ENCODE measurements at places on chromosomes 16 and 17. TPM values are rescaled to one million over a fixed set of nuclear protein-coding genes. Genes with fewer than 3 reads are reported as not detected.

DNA sequence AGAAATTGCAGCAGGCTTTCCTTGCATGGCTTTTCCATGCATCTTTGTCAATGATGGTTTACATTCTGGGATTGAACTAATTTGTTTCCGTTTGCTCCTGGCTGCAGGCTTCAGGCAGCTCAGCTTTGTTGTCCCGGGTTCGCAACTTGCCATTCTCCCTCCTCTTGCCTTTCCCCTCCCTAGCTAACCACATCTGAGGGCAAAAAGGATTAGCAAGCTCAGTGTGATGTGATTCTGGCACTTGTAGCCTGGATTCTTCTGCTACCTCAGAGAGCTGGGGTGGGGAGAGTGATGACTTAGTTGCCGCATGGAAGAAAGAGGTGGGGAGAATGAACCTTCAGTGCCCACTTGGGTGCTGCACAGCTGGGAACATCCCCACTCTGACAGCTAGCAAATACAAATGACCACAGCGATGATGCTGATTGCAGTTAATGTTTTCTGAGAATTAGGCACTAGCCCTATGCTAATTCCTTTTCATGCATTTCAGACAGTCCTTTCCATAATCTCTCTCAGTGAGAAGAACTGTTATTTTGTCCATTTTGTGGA is 120.2 kb upstream of the SALL1 start:
- no peak for ATAC-seq

GRCh38 chr16:14405611-14406537 is 224.2 kb downstream of the PARN start:
- peak; percentile 38 for ATAC-seq

DNA sequence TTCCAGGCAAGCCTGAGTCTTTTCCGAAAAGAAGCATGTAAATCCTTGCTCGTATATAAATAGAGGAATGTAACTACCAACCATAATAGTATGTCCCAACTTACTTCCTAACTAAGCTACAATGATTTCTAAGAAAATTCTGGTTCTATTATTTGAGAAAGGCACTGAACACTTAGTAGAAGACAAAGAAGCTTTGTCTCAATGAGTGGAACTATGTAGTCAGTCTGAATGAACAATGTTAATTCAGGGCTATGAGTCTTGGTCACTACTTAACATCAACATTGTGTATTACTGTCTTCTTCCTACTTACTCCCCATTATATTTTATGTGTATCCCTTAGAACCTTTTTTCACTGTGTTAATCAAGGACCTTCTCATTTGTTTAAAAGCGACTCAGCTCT is 206.0 kb downstream of the CYB561 start:
- no peak for ATAC-seq

- ATAC-seq = no peak
Measured at GRCh38 chr17:77802811-77803220, 155.7 kb upstream of the TNRC6C start.

DNA sequence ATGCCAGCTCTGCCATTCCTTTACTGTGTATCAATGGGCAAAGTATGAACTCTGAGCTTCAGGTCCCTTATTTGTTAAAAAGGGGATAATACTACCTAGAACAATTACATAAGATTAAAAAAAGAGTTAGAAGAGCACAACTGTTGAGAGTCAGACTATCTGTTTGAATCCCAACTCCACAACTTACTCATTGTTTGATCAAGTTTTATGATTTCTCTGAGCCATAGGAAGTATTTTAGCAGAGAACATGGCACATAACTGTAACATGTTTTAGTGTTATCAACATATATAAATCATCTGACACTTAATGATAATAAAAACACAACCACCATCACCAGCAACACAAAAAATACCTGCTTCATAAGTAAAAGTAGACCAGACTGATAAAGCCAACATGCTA is 421.3 kb downstream of the ZFHX3 start:
- no peak for ATAC-seq

- ATAC-seq = no peak
Measured at GRCh38 chr16:8679151-8679550, 4.7 kb downstream of the ABAT start.

GRCh38 chr17:80826955-80827645 is 164.5 kb upstream of the CHMP6 start:
- peak; percentile 77 for ATAC-seq

DNA sequence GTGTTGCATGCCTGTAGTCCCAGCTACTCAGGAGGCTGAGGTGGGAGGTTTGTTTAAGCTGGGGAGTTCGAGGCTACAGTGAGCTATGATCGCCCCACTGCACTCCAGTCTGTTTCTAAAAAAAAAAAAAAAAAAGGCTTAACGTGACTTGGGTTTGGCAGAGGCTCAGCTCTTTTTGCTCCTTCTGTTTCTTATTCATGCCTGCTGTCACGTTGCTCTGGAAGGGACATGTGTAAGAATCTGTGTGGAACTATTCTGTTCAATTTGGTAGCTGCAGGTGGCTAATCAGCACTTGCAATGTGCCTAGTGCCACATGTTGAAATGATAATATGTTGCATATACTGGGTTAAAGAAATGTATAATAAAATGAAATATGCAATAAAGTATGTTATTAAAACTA is 20.9 kb upstream of the SYT17 start:
- no peak for ATAC-seq

- ATAC-seq = no peak
Measured at GRCh38 chr17:31357839-31358394, 33.6 kb upstream of the RAB11FIP4 start.

- no peak for ATAC-seq
Measured at GRCh38 chr17:38358586-38359513, 7.2 kb downstream of the SOCS7 start.

- ATAC-seq = no peak
Measured at GRCh38 chr16:84234321-84235241, 5.2 kb downstream of the KCNG4 start.

- no peak for ATAC-seq
Measured at GRCh38 chr16:49344401-49344800, 29.2 kb upstream of the C16orf78 start.

- peak; percentile 41 for ATAC-seq
Measured at GRCh38 chr17:40122136-40122998, 596 bp downstream of the MSL1 start.

GRCh38 chr16:56700195-56700594 is 17.9 kb downstream of the MT1X start:
- ATAC-seq = no peak

- no peak for ATAC-seq
Measured at GRCh38 chr17:73064084-73064938, 28.2 kb downstream of the SLC39A11 start.

DNA sequence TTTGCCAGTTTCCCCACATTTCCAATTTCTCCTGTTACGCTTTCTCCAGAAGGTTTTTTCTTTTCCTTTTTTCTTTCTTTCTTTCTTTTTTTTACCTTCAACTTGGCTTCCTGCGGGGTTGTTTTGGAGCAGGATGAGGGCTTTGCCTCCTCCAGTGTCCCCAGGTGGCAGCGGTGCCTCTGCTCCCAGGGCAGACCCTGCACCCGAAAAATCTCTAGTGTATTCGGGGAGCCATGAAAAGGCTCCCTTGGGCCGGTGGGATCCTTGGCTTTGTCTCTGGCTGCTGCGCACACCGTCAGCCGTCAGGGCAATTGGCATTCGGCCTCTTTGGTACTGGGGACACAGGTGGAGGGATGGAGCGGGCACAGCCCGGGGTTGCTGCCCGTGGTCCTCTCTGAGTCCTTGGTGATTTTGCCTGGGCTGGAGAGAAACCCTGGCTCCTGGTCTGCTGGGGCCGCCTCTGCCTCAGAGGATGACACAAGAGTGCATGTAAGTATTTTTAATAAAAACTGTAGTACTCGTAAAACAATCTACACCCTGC is 846 bp downstream of the ITGB3 start:
- no peak for ATAC-seq

DNA sequence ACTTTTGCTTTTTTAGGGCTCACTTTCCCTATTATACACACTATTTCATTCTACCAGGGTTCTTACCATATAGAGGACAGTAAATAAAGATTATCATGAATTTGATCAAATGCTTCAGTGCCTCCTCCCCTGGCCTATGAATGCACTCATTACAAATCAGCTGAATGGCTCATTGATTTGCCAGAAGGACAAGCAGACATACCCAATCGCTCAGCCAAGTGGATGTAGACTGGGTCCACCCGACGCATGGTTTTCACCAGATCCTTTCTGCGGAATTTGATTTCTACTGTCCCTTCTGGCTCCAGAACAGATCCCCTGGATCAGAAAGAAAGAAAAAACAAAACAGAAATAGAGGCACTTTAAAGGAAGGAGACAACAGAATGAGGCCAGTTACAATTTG is 162.6 kb downstream of the AATF start:
- no peak for ATAC-seq

GRCh38 chr16:49599704-49600103 is 226.1 kb downstream of the C16orf78 start:
- ATAC-seq = no peak

GRCh38 chr16:82758904-82759303 is 132.1 kb downstream of the CDH13 start:
- ATAC-seq = no peak

- no peak for ATAC-seq
Measured at GRCh38 chr16:5215901-5216300, 118.3 kb upstream of the EEF2KMT start.

DNA sequence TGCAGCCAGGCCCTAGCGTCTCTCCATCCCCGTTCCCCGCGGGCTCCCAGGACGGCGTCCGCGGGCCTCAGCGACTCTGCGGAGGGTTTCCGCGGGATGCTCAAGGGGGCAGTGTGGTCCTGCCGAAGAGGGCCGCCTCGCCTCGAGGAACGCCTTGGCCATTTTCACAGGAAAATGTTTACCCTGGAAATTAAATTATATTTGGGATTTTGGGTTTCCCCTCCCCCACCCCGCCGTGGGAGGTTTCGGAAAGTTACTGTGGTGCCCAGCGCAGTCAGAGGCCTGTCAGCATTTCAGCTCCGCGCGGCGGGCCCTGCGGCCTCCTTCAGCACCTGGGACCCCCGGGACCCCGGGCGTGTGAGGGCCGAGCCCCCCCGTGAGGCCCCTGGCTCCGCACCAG is 94.5 kb downstream of the PCTP start:
- no peak for ATAC-seq

GRCh38 chr16:69141936-69142335 is 9.5 kb downstream of the UTP4 start:
- ATAC-seq = no peak

- peak; percentile 67 for ATAC-seq
Measured at GRCh38 chr17:80220054-80220735, at the start of the genes SGSH and SLC26A11. SGSH (minus strand) TSS chr17:80220333; CDS start chr17:80220313, 20 bp downstream. SLC26A11 (plus strand) TSS chr17:80220427; CDS start chr17:80221561, 1,134 bp downstream.

CACNB1 gene
- total RNA-seq = 22.6 TPM

AANAT gene
- not detected for total RNA-seq

KRTAP9-8 gene
- total RNA-seq = not detected

ZNF205 gene
- total RNA-seq = not detected

PAM16 gene
- 74.7 TPM for total RNA-seq

TAF15 gene
- total RNA-seq = 282 TPM

ANKRD40 gene
- 29.9 TPM for total RNA-seq

TMEM220 gene
- 0.41 TPM for total RNA-seq

TPSD1 gene
- not detected for total RNA-seq

ACSM2A gene
- total RNA-seq = not detected

PSKH1 gene
- total RNA-seq = 7.5 TPM

GCGR gene
- 0.26 TPM for total RNA-seq

SLC26A11 gene
- total RNA-seq = 23.5 TPM

CES4A gene
- total RNA-seq = 18.3 TPM

Data from activated T-helper 17 cell treated with anti-CD3 and anti-CD28 coated beads, Interleukin-2, amount 50 U/mL, for 72 hours (primary cell).